IPS DF 6.9 (cell line): ENCODE measurements at places on chromosomes 1 and 21.

GRCh38 chr1:106836708-106837107 is 219.8 kb upstream of the PRMT6 start:
- no peaks in the 10 kb centered on the region for H3K27me3 ChIP-seq
- H3K27ac ChIP-seq, result no peak overlapping the region
- no peaks in the 10 kb centered on the region for H3K36me3 ChIP-seq
- no peak overlapping the region for H3K4me3 ChIP-seq
- H3K4me1 ChIP-seq, result no peaks in the 10 kb centered on the region

- no peak overlapping the region for H3K4me3 ChIP-seq
- H3K27ac ChIP-seq, result no peak overlapping the region
- no peak for DNase-seq
- H3K4me1 ChIP-seq, result no peaks in the 10 kb centered on the region
- peaks cover 11% of the 10 kb centered on the region; the same call in 1 of the 2 replicates for H3K27me3 ChIP-seq
- no peaks in the 10 kb centered on the region for H3K36me3 ChIP-seq
These were observed 123.4 kb upstream of the FOXD3 start for GRCh38 chr1:63198871-63199394.

DNA sequence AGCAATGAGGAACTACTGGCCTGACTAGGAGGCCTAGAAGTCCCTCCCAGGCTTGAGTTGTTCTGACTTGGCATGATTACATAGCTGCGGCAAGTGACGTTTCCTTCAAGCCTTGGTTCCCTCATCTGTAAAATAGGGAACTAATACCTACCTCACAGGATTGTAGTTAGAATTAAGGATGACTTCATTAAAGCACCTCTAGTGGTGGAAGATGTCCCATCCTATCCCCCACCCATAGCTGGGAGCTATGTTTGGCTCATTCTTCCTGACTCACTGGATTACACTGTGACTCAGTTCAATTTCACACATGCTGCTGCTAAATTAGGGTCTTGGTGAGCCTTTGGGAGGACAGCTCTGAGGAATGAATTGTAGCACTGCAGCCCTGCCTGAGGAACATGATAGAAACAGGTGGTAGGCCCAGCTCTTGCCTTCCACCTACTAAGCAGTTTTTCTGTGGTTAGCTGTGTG is 6.0 kb upstream of the SHISA4 start:
- no peak overlapping the region for H3K4me3 ChIP-seq
- no peaks in the 10 kb centered on the region for H3K36me3 ChIP-seq
- no peak for DNase-seq
- H3K27ac ChIP-seq, result no peak overlapping the region
- H3K4me1 ChIP-seq, result peaks cover 3% of the 10 kb centered on the region

GRCh38 chr1:48581270-48581669 is 109.3 kb upstream of the SPATA6 start:
- no peaks in the 10 kb centered on the region for H3K4me1 ChIP-seq
- H3K27ac ChIP-seq, result no peak overlapping the region
- H3K27me3 ChIP-seq, result no peaks in the 10 kb centered on the region

- DNase-seq, result no peak
- H3K27ac ChIP-seq, result no peak overlapping the region
- H3K36me3 ChIP-seq, result no peaks in the 10 kb centered on the region
- H3K27me3 ChIP-seq, result no peaks in the 10 kb centered on the region
- H3K4me3 ChIP-seq, result no peak overlapping the region
- no peaks in the 10 kb centered on the region for H3K4me1 ChIP-seq
These were observed 24.0 kb downstream of the FNBP1L start for GRCh38 chr1:93471911-93472310.

DNA sequence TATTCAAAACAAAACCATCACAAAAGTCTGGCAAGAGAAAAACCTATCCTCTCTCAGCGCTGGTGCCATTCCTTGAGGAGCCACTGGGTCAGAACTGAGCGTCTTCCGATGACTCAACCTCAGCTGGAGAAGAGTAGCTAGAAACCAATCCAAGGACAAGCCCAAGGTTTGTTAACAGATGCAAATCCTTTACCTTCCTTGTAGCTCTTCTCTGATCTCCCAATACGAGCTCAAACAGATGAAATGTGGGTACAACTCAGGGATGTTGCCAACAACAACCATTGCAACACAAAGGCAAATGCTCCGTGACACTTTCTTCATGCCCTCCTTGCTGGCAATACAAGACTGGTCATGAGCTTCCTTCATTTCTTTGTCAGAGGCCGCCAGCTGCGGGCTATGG is 337.1 kb downstream of the SIPA1L2 start:
- no peaks in the 10 kb centered on the region for H3K36me3 ChIP-seq
- no peak overlapping the region for H3K4me3 ChIP-seq
- DNase-seq, result no peak

DNA sequence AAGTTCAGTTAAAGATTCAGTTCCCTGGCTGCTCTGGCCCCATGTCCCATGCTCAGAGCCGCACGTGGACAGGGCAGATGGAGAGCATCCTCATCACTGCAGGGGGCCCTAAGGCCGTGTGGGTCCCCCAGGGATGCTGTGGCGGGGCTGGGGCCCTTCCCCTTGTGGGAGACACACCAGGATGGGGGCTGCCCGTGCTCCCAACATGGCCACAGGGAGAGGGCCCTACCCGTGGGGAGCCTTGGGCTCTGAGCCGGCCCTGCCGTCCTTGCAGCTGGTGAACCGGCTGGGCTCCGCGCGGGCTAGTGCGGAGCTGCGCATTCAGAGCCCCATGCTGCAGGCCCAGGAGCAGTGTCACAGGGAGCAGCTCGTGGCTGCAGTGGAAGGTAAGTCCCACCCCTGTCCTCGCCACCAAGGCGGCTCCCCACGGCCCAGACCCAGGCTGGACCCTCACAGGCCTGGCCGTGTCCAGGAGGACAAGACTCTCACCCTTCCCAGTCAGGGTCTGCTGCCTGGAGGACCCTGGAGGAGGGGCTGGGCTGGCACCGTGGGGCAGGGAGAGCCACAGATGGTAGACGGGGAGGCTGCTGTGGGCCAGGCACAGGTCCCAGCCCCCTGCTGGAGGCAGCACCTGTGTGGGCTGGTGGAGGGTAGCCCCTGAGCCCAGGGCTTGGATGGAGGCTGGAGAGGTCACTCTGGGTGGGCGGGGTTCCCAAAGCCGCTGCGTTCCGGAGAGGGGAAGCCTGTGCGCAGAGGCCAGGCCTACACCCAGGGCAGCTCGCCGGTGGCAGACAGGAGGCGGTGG is 53.8 kb downstream of the TRIM11 start:
- no peaks in the 10 kb centered on the region for H3K27me3 ChIP-seq
- no peak overlapping the region for H3K4me3 ChIP-seq
- no peak overlapping the region for H3K27ac ChIP-seq
- H3K36me3 ChIP-seq, result no peaks in the 10 kb centered on the region

DNA sequence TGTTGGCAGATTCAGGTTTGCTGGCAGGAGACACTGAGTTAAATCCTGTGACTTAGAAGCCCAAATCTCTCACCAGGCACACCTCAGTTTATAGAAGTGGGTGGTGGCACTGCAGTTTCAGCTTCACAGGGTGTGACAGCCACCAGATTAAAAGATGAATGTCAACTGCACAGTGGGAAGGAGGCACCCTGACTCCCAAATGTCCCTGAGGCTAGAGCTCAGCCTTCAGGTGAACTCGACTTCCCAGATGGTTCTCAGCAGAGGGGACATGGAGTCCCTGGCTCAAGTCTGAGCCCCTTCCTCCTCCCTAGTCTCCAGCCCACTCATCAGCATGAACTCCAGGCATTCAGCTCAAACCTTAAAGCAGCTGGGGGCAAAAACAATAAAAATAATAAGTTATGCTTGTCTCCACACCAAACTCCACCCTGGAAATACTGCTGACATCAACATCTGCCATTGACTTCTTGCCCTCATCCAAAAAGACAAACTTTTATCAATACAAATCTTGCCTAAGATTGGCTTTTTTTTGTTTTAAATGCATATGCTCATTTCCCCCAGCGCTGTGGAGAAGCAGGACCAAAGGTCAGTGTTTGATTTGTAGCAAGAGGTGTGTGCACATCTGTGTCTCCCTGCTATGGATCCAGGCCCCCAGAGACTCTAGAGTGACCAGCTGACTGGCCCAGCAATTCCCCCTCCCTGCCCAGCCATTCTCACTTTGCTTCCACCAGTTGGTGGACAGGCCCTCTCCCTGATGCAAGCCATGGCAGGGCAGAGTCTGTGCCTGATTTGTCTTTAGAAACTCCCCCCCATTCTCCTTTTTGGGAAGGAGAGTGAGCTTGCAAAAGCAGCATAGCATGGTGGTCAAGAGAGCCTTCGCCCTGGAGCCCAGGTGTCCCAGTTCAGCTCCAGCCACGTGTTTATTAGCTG is 18.5 kb upstream of the S100A7 start:
- H3K27me3 ChIP-seq, result no peaks in the 10 kb centered on the region
- no peaks in the 10 kb centered on the region; the same call in none of the 2 replicates for H3K4me1 ChIP-seq
- DNase-seq, result no peak
- no peak overlapping the region for H3K4me3 ChIP-seq
- no peaks in the 10 kb centered on the region for H3K36me3 ChIP-seq

DNA sequence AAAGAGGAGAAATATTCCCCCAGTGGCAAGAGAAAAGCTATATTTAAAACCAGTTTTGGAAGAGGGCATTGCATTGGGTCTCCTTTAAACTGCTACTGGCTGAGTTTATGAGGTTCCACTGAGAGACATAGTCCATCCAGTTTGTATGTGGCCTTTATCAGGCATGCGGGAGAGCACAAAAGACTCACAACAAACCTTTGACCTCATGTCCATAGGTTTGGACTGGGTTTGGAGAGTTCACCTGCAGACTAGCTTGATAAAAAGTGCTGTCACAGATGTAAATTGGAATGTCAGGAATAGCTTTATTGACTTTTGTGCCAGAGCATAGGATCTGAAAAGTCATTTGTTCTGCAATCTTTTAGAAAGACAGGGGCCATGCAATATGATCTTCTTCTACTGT is 131.0 kb upstream of the NRIP1 start:
- H3K36me3 ChIP-seq, result no peaks in the 10 kb centered on the region
- DNase-seq, result no peak
- H3K4me1 ChIP-seq, result no peaks in the 10 kb centered on the region
- H3K27ac ChIP-seq, result no peak overlapping the region

- no peaks in the 10 kb centered on the region; the same call in 1 of the 2 replicates for H3K4me1 ChIP-seq
- no peak overlapping the region for H3K4me3 ChIP-seq
- H3K36me3 ChIP-seq, result no peaks in the 10 kb centered on the region
- no peaks in the 10 kb centered on the region; the same call in 1 of the 2 replicates for H3K27me3 ChIP-seq
- DNase-seq, result no peak
These were observed 31.7 kb downstream of the EDN2 start for GRCh38 chr1:41452704-41453290.

DNA sequence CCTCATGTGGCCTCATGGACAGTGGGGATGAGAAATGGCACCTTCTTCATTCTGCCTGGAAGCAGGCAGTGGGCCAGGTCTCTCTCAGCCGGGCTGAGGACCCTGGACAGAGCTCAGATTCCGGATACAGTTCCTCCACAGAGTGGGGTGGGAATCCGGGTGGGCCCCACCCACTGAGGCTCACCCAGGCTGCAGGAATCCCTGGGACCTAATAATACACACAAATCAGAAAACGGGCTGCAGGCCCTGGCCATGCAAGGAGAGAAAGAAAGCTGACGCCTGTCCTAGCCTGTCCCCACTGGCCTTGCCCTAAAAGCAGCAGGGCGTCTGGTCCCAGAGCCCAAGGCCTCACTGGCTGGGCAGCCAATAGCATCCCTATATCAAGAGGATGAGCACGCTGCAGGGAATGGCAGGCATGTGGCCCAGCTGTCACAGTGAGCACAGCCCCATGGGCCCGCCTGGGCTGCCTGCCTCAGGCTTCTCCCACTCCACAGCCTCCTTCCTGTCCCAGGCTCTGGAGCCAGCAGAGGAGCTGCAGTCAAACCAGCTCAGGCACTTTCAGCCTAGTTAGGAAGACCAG is 25.3 kb downstream of the ACTA1 start:
- no peak overlapping the region for H3K27ac ChIP-seq
- H3K4me1 ChIP-seq, result peaks cover 9% of the 10 kb centered on the region
- no peaks in the 10 kb centered on the region for H3K36me3 ChIP-seq
- H3K27me3 ChIP-seq, result peaks cover 14% of the 10 kb centered on the region; the same call in 1 of the 2 replicates
- no peak overlapping the region for H3K4me3 ChIP-seq

- H3K27me3 ChIP-seq, result no peaks in the 10 kb centered on the region
- no peak overlapping the region for H3K4me3 ChIP-seq
- no peak for DNase-seq
- no peaks in the 10 kb centered on the region for H3K36me3 ChIP-seq
- no peaks in the 10 kb centered on the region for H3K4me1 ChIP-seq
These were observed 12.9 kb downstream of the PI4KB start for GRCh38 chr1:151314137-151314875.

GRCh38 chr1:156660752-156661112 is 16.5 kb downstream of the NES start:
- no peak overlapping the region for H3K27ac ChIP-seq
- peaks cover 27% of the 10 kb centered on the region for H3K4me1 ChIP-seq
- H3K4me3 ChIP-seq, result no peak overlapping the region
- H3K36me3 ChIP-seq, result no peaks in the 10 kb centered on the region
- no peak for DNase-seq

DNA sequence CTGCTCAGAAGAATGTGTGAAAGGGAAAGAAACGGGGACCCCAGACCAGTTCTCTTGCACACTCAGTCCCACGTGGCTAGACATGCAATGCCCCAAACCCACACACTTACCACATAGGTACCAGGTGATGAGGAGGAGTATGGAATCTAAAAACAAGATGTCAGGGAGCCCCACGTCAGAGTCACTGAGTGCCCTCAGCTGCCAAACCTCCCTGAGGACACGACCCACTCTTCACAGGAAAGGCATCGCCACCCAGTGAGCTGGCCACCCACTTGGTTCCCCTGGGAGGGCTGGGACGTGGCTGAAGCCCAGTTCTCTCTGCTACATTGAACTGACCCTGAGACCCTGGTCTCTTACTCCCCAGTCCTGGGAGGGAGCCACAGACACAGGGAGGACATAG is 41.4 kb downstream of the MRPL37 start:
- H3K4me3 ChIP-seq, result no peak overlapping the region
- peaks cover 15% of the 10 kb centered on the region for H3K36me3 ChIP-seq
- H3K27me3 ChIP-seq, result no peaks in the 10 kb centered on the region
- no peak for DNase-seq
- H3K27ac ChIP-seq, result no peak overlapping the region

DNA sequence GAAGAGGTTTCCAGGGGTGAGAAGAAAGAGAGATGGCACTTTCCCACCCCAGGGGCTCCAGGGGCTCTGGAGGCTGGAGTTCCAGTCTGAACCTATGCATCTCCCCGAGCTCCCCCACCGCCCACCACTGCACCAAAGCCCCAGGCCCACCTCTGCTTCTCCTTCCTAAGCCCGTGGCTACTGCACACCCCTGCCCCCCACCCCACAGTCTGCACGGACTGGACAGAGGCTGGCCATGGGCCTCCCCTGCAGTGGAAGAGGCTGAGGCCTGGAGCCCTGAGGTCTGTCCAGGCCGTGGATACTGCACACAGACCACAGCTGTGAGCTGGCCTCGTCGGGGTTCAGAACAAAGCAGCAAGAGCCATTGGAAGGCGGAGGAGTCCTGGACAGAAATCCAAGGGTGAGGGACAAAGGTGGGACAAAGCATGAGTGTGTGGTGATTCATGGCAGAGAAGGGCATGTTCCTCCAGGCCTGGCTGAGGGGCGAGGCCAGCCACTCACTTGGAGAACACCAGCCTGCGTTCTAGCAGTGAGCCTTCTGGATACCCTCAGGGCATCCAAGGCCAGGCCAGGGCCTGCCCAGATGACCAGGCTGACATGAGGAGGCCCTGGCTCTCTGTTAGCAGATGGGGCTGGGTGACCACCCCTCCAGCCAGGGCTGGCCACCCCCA is 244.8 kb upstream of the VAMP3 start:
- peaks cover 2% of the 10 kb centered on the region; the same call in 1 of the 2 replicates for H3K4me1 ChIP-seq
- H3K27ac ChIP-seq, result no peak overlapping the region
- no peak for DNase-seq
- H3K27me3 ChIP-seq, result no peaks in the 10 kb centered on the region

GRCh38 chr1:220386494-220387195 is 114.4 kb upstream of the RAB3GAP2 start:
- peaks cover under 1% of the 10 kb centered on the region; the same call in 1 of the 2 replicates for H3K4me1 ChIP-seq
- H3K27ac ChIP-seq, result no peak overlapping the region
- no peak overlapping the region for H3K4me3 ChIP-seq
- DNase-seq, result no peak
- H3K27me3 ChIP-seq, result no peaks in the 10 kb centered on the region
